ENCODE measurements at places on chromosomes 5 and 9.

- DNase-seq: no peak
Measured at GRCh38 chr5:151912360-151912759, 12.3 kb downstream of the GLRA1 start.

- no peak for DNase-seq
Measured at GRCh38 chr5:31577438-31577837, 45.3 kb downstream of the C5orf22 start.

DNA sequence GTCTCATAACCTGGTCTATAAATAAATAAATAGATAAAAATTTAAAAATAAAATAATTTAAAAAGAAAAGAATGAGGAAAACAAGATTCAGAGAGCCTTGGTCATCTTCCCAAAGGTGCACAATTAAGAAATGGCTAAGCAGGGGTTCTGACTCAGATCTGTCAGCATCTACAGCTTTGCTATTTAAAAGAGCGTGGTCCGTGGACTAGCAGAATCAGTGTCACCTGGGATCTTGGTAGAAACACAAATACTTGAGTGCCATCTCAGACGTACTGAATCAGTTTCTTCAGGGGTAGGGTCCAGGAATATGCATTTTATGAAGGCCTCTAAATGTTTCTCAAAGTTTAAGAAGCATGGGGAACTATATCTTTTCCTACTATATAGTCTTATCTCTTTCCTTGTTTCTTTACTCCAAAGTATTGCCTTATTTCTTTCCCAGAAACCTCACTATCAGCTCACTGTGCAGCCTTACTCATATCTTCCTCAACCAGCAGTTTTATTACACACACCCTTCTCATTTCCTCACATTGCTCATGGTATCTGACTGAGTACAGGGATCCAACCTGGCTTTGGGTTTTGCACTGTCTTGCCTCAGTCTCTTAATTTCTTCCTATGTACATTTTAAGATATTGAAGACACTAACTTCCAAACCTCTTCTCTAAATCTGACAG is 58.6 kb downstream of the TMC1 start:
- DNase-seq: no peak

DNA sequence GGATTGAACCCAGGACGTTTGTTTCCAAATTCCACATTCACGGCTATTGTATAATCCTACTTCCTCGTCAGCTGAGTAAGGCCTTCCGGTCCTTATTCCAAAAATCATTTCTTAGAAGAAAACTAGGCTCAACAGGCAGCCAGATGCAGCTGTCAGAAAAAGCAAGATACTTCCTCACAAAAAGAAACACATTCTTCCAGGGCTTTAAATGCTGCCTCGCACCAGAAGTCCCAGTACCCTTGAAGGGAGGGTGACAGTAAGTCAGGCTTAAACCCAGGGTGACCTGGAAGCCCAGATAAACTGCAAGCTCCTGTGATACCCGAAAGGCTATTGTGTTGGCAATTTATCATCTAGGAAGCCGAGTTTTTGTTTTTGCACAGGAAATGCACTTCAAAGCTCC is 414.0 kb downstream of the NFIB start:
- no peak for DNase-seq

- no peak for DNase-seq
Measured at GRCh38 chr5:180370861-180371641, 17.9 kb upstream of the GFPT2 start.

DNA sequence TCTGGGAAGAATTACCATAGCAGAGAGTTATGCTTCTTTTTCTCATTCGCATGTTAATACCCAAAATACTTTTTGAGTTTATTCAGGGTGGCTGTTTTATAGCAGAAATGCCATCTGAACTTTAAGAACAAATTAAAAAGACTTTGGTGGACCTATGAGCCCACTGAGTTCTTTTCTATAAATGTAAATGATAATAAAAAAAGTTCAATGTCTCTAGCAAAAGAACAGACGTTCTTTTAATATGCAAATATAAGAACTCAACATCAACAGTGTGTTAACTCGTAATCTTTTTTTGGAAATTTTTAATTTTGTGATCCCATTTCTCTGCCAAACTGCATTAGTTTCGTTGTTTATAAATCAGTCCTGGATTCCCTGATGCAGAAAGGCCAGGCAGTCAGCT is 1283.0 kb upstream of the NUDT12 start:
- no peak for DNase-seq

- no peak for DNase-seq
Measured at GRCh38 chr9:127549751-127550150, 62.3 kb upstream of the STXBP1 start.

DNA sequence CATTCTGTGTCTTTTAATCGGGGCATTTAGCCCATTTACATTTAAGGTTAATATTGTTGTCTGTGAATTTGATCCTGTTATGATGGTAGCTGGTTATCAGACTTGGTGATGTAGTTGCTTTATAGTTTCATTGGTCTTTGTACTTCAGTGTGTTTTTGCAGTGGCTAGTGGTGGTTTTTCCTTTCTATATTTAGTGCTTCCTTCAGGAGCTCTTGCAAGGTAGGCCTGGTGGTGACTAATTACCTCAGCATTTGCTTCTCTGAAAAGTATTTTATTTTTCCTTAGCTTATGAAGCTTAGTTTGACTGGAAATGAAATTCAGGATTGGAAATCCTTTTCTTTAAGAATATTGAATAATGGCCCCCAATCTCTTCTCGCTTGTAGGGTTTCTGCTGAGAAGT is 156.9 kb downstream of the CNTLN start:
- DNase-seq: no peak

DNA sequence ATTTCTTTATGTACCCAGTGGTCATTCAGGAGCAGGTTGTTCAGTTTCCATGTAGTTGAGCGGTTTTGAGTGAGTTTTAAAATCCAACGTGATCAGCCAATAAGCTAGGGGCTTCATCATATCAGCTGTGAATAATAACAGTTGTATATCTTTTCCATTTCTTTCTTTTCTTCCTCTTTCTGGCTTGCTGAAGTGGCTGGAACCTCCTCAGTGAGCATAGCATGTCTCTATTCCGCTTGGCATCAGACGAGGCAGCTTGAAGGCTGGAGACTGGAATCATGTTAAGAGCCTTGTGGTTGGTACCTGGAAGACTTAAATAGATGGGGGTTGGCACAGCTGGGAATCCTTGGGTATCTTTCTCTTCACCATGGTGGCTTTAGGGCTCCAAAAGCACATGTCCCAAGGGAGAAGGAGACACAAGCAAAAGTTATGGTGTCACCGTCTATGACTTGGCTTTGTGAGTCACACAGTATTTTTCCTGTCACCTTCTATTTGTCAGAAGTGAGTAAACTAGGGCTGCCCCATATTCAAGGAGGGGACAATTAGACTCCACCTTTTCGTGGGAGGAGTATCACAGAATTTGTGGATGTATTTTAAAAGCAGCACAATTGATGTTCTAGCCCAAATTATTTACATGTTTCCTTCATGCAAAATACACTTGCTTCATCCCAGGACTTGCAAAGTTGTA is 38.0 kb upstream of the RETREG1 start:
- no peak for DNase-seq

GRCh38 chr5:31656806-31657205 is 17.9 kb downstream of the PDZD2 start:
- no peak for DNase-seq

Data from substantia nigra (tissue), 51 donors.